HuH-7.5 (cell line): ENCODE measurements at places on chromosomes 7 and 10.

GRCh38 chr7:83347945-83348444 is 185.3 kb upstream of the PCLO start:
- DNase-seq: no peak

GRCh38 chr10:86673827-86674581 is 5.7 kb downstream of the LDB3 start:
- DNase-seq: no peak

DNA sequence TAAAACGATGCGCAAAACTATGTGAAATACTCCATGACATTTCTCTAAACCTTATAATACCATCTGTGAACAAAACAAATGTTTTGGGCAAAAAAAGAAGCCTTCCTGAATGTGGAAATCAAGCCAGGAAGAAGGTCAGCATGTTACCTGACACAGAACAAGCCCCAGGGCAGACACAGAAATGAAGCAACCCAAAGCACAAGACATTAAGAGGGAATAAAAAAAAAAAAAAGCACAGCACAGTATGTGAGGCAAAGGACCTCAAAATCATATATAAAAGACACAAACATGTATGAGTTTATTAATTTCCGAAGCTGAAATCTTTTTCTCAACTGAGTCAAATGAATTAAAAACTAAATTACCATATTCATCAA is 161.8 kb downstream of the SKIDA1 start:
- DNase-seq: no peak

DNA sequence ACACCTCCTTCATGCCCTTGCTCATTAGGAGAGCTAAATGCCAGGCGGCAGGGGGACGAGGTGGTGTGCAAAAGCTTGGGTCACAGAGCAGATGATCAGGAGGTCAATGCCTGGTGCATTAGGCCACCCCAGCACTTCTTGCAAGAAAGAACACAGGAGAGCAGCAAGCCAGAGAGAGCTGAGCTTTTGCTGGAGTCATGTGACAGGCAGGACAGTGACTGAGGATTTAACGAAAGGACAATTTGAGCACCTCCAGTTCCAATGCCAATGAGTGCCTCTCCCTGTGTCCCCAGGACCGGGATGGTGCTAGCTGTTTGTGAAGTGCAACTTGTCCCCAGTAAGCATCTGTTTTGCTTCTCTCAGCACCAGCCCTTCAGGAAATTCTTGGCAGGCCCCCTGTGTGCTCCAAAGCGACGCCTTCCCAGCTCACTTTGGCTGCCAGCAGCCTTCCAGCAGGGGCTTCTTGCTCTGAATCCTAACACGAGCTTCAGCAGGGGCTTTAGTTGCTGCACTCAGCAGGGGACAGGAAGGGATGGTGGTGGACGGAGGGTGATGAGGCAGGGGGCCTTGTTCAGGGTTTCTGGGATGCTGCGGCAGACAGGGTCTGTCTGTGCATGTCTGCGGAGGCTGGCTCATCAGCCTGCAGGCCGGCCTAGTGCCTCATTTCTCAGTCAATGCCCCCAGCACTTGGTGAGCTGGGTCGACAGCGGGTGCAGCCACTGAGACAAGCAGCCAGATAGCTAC is 368.1 kb downstream of the RPS24 start:
- no peak for DNase-seq

DNA sequence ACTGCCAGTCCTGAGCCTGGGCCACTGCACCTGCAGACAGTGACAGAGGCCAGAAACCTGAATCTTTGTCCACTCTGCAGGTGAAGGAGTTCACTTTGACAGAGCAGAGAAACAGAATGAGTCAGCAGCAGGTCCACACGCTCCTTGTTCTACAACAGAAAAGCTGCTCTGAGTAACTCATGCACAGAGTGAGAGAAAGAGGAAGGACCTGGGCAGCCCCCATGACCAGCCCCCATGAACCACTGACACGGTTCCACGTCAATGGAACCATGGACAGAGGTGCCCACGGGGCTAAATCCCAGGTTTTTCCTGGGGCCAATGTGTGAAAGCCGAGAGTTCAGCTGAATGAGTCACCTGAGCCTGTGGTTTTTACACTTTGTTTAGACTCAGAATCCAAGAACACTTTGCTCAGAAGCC is 40.8 kb upstream of the CTBP2 start:
- DNase-seq: no peak

DNA sequence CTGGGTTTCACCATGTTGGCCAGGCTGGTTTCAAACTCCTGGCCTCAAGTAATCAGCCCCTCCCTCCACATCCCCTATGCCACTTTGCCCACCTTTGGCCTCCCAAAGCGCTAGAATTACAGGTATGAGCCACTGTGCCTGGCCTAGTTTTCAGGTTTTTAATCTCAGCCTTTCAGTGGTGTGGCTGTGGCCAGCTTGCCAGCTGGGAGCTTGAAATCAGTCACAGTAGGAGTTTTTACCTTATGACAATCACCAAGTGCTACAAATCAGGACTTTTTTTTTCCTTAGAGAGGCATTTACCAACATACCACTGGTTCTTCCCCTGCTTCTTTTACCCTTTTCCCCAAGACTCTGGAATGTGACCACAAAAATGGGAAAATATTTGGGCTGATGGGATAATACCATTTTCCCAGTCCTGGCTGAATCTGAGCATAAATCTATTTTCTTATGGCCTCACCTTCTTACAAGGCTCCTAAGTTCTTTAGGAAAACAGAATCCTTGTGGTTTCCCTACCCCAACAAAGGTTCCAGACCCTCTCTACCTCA is 6.2 kb downstream of the STEAP4 start:
- no peak for DNase-seq

DNA sequence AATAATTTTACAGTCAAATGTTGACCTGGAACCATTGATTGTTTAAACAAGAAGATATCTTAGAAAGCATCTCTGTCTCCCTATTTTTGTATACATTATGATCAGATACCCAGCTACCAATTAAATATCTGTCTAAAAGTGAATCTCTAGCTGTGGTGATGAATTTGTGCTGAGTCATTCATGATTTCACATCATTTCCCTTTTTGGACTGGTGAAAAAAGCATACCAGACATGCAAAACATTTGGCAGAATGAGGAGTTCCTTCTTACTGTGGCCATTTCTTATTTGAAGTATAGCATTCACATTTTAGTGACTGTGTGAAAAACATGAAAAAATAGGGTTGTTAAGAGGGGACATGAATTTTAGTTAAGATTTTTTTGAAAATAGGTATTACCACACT is 98.0 kb upstream of the GATA3 start:
- DNase-seq: no peak

GRCh38 chr10:43686414-43686813 is 37.7 kb upstream of the ZNF32 start:
- no peak for DNase-seq

DNA sequence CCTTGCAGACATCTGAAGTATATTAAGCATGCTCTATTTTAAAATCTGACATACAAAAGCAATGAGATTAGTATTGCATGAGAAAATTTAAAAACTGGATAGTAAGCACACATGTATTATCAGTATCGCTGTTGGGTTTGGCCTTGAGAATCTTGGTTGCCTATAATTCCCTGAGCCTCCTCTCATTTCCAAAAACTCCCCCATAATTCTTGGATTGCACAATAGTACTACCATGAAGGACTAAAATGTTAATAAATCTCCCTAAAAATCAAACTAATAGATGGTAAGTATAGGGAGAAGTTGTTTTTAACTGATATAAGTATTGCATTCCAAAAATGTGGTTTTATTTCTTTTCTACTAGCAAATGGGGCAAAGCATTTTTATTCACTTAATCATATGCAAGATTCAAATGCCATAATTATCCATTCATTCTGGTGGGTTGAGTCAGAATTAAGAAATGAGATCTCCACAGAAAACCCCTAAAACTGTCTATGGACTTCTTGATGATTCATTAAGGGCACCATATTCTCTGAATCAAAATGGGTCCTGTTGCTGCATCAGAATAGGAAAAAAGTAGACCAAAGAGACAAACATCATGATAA is 10.3 kb upstream of the VIM start:
- no peak for DNase-seq

GRCh38 chr7:5502721-5503243 is 79.1 kb upstream of the TNRC18 start:
- DNase-seq: no peak

DNA sequence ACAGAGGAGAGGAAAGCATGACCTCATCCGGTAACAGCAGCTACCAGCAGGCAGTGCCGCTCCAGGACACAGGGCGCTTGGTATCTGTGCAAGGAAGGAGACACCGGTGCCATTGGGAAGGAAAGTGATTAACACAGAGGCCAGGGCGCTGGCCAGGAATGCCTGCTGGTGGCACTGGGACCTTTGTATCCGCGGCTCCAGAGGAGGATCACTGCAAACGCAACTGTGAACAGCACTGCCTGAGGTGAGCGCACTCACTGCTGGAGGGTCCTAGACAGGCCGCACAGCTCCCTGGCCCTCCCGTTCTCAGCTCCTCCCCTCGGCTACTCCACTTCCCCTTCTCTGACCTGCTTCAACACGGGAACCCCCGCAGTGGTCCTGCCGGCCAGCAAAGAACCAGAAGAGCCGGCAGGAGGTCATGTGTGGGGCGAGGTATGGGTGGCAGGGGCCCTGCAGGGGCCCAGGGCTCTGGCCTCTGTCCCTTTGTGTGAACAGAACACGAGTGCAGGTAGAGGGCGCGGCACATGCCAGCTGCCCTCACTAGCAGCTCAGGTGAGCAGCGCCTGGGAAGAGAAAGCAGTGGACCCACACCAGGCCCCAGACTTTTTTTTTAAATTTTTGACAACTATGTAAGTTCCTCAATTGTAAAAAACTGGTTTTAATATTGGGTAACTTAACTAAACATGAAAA is 107.6 kb downstream of the VIPR2 start:
- DNase-seq: no peak

DNA sequence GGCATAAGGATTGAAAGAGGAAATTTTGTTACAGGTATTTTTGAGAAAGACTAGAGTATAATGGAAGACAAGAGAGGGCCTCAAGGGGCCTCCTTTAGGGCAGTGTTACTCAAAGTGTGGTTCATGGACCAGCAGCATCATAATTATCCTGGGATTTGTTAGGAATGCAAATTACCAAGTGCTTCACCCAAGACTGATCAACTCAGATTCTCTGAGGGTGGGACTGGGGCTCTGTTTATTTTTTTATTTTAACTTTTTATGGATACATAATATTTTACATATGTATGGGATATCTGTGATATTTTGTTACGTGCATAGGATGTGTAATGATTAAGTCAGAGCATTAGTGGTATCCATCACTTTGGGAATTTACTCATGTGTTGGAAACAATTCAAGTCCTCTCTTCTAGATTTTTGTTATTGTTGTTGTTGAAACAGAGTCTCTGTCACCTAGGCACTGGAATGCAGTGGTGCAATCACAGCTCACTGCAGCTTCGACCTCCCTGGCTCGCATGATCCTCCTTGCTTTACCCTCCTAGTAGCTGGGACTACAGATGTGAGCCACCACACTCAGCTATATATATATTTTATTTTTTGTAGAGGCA is 2.2 kb upstream of the KCTD7 start:
- DNase-seq: no peak
